ENCODE measurements at places on chromosomes 1 and 21.

- DNase-seq, result no peak
These were observed 651.9 kb downstream of the MRPL39 start for GRCh38 chr21:24955275-24955961.

DNA sequence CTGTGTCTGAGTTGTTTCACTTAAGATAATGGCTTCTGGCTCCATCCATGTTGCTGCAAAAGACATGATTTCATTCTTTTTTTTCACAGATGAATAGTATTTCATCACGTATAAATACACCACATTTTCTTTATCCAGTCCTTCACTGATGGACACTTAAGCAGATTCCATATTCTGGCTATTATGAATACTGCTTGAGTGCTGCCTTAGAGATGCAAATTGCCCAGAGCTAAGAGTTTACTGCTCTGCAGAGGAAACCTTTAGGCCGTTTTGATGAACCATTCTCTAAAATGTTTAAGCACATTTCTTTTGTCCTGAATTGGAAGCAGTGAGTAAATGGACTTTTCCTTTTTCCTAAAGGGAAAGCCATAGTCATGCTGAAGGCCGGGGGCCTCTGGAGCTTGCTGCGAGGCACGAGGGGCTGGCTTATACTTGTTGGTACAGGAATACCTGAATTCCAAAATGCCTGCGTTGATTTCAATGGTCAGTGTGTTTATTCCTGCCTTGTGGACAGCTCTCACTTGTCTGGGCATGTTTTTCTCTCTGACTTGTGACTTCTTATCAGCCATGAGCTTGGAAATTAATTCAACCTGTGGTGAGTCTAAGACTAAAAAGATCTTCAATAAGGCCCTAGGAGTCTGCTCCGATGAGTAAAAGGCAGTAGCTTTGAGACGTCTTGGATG is 201.0 kb upstream of the MAP1LC3C start:
- DNase-seq, result no peak

GRCh38 chr1:93559045-93559444 is 111.1 kb downstream of the FNBP1L start:
- no peak for DNase-seq

DNA sequence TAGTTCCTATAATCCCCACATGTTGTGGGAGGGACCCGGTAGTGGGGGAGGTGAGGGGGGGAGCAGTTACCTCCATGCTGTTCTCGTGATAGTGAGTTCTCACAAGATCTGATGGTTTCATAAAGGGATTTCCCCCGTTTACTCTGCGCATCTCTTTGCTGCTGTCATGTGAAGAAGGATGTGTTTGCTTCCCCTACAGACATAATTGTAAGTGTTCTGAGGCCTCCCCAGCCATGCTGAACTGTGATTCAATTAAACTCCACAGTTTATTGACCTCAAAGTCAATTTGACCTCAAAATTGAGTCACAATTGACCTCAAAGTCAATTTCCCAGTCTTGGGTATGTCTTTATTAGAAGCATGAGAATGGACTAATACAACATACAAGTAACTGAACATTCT is 19.7 kb downstream of the DPH5 start:
- no peak for DNase-seq

DNA sequence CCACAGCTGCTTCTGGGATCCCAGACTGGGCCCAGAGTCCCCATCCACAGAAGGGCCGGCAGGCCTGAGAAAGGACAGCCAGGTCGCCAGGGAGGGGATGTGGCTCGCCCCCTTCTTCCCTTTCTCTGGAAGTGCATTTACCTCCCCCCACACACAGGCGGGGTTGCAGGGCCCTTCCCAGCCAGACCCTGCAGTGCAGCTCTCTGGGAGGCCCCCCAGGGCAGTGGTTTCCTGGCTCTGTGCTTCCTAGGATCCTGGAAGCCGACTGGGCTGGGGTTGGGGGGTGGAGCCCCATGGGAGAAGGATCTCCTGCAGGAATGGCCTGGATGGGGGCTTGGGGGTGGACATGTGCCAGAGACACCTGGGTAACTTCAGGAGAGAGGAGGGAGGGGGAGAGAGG is 4.2 kb upstream of the COL6A1 start:
- no peak for DNase-seq

DNA sequence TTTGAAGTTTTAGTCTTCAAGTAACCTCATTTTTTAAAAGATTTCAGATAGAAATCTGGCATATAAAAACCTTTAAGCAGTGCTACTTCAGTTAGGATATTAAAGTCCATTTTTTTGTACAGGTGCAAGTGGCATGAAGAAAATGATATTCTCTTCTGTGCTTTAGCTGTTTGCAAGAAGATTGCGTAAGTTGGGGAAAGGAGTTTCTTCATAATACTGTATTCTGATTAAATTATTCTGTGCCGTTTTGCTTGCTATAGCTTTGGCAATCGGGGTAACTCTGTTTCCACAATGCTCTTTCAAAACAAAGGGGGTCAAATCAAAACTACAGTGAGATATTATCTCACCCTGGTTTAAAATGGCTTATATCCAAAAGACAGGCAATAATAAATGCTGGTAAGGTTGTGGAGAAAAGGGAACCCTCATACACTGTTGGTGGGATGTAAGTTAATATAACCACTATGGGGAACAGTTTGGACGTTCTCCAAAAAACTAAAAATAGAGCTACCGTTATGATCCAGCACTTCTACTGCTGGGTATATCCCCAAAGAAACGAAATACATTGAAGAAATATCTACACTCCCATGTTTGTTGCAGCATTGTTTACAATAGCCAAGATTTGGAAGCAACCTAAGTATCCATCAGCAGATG is 27.1 kb downstream of the MAEL start:
- DNase-seq, result no peak

GRCh38 chr1:84223751-84224432 is 77.6 kb upstream of the SAMD13 start:
- no peak for DNase-seq

- no peak for DNase-seq
These were observed 87.1 kb upstream of the DISP3 start for GRCh38 chr1:11391886-11392285.

DNA sequence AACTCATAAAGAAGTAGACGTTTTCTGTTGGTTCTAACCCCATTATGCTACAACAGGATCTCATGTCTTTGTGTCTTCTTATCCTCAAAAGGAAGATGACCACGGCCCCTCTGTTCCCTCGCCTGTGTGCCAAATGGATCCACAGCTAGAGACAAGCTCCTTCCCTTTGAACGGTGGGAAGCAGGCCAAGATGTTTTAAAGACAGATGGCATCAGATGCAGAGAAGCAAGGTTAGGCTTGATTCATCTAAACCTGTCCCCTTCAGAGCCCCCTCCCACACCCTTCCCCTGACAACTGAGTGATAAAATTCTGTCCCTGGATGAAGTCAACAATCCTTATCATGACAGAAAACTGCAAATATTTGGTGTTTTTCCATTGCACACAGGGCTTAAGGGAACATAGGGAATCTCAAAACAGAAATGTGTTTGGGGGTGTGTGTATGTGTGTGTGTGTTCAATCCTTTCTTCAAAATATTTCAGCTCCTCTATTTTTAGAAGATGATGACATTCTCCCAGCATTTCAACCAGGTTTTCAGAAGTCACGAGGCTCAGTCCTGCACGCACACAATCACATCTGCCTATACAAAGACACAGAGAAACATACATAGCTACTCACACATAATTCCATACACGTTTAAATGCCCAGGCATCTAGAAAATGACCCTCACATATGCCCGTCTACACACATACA is 27.8 kb upstream of the FMOD start:
- no peak for DNase-seq

GRCh38 chr1:97137862-97138514 is 416.4 kb downstream of the PTBP2 start:
- peak; percentile 46 for DNase-seq

GRCh38 chr1:27318596-27318995 is 3.4 kb upstream of the TMEM222 start:
- peak; percentile 27 for DNase-seq

GRCh38 chr21:39079617-39080016 is 103.6 kb downstream of the PSMG1 start:
- DNase-seq, result no peak

DNA sequence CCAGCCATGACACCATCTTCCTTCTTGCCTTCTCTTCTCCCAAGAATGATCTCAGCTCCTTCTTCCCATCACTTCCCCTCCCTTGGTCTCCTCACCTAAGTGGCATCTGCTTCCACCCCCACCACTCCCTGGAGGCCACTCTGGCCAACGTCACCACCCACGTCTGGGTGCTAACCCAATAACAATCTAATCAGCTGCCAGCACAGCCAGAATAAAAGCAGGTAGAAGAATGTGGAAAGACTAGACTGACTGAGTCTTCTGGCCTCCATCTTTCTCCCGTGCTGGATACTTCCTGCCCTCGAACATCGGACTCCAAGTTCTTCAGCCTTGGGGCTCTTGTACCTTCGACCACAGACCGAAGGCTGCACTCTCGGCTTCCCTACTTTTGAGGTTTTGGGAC is 245.3 kb upstream of the CSF3R start:
- DNase-seq, result no peak

- no peak for DNase-seq
These were observed 27.2 kb downstream of the SYT6 start for GRCh38 chr1:114126261-114127095.

DNA sequence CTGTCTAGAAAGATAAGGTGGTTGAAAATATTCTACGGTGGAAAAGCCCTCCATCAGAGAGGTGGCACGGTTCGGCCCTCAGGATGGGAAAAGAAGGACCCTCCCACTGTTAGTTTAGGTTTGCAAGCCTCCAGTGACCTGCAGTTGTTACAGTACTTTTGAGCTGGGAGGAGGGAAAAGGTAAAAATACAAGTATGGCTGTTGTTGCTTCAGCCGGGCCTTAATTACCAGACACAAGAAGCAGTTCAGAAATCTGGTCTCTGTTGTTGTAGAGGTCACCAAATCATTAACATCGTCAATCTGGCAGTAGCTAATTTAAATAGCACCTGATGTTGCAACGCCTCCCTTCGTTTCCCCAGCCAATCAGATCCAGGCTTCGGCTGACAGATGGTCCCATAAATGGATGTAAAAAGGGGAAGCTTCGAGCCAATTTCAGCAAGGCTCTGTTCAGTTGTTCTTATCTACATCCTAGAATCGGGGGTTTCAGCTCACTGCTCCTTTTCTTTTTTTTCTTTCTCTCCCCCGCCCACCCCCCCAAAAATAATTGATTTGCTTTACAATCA is at the start of gene ELAVL4:
ELAVL4 (plus strand) TSS at position 424 of the 563 bp plus-strand sequence. CDS start 270 bp downstream, outside the sequence.
- DNase-seq, result no peak

DNA sequence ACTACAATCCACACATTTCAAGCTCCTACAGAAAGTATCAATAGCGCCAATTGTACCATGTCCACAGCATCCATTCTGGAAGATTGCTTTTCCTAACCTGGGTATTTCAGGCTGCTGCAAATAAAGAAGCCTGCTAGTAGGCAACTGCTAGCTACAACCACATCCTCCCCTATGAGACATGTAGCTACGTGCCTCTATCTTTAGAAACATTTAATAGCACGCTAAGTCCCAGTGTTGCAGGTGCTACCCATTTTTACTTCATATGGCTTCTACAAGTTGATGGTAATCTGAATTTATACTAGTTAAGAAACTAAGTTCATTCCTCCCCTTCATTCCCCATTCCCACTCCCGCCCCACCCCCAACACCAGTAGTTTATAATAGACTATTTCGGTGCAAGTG is 7.4 kb upstream of the AMPD1 start:
- DNase-seq, result no peak

GRCh38 chr1:18849261-18849711 is 10.2 kb downstream of the TAS1R2 start:
- no peak for DNase-seq

DNA sequence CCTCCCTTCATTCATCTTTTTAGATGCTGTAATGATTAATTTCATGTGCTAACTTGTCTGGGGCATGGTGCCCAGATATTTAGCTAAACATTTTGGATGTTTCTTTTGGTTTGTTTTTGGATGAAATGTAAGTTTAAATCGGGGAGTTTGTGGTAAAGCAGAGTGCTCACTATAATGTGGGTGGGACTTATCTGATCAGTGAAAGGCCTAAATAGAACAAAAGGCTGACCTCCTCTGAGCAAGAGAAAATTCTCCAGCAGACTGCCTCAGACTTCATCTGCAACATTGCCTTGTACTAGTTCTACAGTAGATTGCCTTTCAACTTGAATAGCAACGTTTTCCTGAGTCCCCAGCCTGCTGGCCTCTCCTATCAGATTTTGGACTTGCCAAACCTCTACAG is 183.6 kb downstream of the S1PR1 start:
- DNase-seq, result no peak

GRCh38 chr1:197149340-197149739 is 2.9 kb upstream of the ASPM start:
- no peak for DNase-seq

GRCh38 chr1:71743862-71744261 is 538.5 kb downstream of the NEGR1 start:
- DNase-seq, result no peak

All from AG09319 (cell line).